ENCODE measurements at places on chromosomes 13 and 19.

DNA sequence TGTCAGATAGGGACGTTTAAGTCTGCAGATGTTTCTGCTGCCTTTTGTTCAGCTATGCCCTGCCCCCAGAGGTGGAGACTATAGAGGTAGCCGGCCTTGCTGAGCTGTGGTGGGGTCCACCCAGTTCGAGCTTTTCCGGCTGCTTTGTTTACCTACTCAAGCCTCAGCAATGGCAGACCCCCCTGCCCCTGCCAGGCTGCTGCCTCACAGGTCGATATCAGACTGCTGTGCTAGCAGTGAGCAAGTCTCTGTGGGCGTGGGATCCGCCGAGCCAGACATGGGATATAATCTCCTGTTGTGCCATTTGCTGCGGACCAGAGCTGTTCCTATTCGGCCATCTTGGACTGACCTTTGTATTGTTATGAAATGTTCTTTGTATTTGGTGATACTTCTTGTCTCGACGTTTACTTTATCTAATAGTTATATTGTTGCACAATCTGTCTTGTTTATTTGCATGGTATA lies 46.3 kb downstream of the NBEA start:
- no peak for DNase-seq

DNA sequence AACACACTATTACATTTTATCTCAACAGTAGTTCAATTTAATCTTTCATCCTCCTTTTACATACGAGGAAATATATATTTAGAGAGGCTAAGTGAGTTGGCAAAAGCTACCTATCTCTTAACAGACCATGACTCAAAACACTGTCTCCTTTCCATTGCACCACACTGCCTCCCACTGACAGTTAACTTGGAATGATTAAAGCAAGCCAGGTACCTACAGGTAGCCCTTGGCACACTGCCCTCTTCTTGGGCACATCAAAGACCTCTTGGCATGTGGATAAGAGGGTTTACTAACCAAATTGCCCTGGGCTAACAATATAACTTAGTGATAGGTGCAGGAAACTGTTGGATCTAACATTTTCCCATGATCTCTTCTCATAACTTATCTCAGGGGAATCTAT lies 1.8 kb downstream of the ABHD13 start:
- peak; percentile 39 for DNase-seq

- DNase-seq = peak; percentile 68
Measured at GRCh38 chr19:13118424-13119193, 545 bp downstream of the NACC1 start.

DNA sequence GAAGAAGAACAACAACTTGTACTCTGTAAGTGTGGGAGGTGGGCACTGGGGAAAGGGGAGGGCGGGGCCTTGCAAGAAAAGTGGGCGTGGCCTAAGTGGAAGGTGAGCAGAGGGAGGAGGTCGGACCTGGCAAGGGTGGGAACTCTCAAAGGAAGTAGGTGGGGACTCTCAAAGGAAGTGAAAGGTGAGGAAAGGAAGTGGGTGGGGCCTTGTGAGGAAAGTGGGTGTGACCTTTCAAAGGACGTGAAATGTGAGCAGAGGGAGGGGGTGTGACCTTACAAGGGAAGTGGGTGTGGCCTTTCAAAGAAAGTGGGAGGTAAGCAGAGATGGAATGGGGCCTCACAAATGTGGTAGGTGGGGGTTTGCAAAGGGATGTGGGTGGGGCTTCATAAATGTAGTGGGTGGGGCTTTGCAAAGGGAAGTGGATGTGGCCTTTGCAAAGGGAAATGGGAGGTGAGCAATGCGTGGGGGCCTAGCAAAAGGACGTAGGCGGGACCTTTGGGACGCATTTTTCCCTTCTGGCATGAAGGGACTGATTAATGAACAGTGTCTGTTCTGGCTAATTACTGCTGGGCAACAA lies 25.9 kb downstream of the ACSBG2 start:
- DNase-seq = peak; percentile 88

DNA sequence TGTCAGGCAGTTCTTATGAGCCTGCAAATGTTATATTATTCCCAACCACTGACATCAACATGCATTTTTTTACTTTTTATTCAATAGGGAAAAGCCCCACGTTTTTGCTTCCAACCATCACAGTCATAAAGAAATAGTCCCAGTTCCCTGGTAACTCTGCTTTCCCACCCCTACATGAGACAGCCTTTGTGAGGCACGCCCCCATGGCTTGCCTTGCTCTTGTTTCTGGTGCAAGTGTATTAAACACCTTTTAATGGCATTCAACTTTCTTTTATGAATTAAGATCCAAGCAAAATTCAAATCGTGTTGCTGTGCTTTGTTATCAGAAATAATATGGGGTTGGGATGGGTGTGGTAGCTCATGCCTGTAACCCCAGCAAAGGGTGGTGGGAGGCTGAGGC lies 54.2 kb upstream of the ZNF429 start:
- no peak for DNase-seq

- DNase-seq = no peak
Measured at GRCh38 chr13:108346376-108346775, 76.9 kb downstream of the TNFSF13B start.

DNA sequence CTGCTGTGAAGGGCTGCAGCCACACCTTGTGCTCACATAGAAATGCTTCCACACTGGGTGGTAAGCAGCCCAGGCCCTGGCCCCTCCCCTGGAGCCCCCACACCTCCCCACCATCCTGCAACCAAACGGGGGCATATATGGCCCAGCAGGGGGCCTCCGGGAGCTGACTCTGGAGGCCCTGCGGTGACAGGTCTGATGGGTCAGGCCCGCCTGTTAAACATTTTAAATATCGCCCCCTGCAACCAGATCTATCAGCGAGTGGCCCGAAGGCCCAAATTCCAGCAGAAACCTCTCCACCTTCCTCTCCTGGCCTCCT lies 48.0 kb upstream of the KATNAL1 start:
- no peak for DNase-seq

GRCh38 chr19:35002037-35002535 lies 2.0 kb downstream of the GRAMD1A start:
- no peak for DNase-seq

- DNase-seq = no peak
Measured at GRCh38 chr13:58633226-58633625, 1001.7 kb downstream of the PCDH17 start.

DNA sequence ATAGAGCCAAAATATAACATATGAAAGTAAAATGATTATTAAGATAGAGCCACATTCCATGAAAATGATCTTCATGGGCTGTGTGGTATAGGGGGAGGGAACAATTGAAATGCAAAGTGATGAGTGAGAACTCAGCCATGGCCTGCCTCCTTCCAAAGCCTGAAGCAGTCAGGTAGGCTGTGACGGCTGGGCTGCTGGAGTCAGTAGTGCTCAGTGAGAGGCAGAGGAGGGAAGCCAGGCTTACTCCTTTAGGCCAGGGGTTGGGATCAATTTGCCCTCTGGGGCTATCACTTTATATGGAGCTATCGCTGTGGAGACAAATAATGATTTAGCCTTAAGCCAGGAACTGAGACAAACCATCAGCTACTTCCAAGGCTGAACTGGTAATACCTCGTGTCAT lies 654.9 kb downstream of the FGF9 start:
- DNase-seq = no peak

DNA sequence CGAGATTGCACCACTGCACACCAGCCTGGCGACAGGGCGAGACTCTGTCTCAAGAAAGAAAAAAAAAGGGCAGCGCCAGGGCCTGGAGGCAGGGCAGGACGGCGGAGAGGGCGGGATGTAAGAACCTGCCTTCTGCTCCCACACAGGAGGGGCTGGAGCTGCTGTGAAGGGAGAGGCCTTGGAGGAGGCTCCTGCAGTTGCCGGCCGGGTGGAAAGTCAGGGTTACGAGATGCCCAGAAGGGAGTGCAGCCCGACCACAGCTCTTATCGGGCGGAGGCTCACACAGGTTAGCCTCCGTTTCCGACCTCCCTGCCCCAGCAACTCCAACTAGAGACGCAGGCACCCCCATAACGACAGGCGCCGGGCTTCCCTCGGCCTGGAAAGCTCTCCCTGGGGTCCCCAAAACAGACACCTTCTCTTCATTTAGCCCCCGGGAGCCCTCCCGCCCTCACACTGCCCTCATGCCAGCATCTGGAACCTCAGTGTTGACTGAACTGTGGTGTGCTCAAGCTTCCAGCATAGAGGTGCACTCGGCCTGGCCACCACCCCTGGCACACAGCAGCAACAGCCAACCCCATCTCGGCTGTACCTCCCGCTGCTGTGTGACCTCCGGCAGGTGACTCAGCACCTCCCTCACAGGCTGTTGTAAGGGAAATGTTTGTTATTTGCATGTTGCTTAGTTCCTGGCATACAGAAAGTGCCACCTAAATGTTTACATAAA lies 1.4 kb downstream of the PLPP2 start:
- DNase-seq = no peak

DNA sequence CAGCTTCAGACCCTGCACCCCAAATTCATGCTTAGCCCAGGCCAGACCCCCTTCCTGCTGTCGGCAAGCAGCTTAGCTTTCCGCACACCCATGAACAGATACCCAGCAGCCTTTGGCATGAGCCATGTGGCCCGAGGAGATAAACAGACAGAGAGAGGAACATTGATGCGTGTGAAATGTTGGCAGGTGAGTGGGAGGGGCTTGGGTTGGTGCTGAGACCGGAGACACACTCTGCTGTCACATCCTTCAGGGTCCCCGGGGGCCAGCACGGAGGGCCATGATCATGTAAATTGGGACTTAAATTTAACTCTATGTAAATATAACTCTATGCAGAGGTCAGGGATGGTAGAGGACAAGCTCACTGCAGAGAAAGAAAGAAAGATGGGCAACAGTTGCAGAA lies 1.5 kb downstream of the CD22 start:
- peak; percentile 5 for DNase-seq

DNA sequence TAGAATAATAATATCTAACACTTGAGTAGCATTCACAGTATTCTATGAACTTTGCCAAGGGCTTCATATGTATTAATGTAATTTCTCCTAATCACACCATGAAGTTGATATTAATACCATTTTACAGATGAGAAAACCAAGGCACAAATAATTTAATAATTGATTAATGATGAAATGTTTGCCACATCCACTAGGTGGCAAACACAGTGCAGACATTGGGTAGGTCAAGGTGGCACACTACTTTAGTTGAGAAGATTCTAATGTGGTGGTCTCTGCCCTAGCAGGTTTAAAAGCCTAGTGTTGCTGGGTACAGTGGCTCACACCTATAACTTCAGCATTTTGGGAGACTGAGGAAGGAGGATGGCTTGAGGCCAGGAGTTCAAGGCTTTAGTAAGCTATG lies 412.4 kb downstream of the SUCLA2 start:
- DNase-seq = no peak

DNA sequence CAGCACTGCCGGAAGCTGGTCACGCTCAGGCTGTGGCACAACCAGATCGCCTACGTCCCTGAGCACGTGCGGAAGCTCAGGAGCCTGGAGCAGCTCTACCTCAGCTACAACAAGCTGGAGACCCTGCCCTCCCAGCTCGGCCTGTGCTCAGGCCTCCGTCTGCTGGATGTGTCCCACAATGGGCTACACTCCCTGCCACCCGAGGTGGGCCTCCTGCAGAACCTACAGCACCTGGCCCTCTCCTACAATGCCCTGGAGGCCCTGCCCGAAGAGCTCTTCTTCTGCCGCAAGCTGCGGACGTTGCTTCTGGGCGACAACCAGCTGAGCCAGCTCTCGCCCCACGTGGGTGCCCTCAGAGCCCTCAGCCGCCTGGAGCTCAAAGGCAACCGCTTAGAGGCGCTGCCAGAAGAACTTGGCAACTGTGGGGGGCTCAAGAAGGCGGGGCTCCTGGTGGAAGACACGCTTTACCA lies 3.2 kb upstream of the MAP2K7 start:
- no peak for DNase-seq

DNA sequence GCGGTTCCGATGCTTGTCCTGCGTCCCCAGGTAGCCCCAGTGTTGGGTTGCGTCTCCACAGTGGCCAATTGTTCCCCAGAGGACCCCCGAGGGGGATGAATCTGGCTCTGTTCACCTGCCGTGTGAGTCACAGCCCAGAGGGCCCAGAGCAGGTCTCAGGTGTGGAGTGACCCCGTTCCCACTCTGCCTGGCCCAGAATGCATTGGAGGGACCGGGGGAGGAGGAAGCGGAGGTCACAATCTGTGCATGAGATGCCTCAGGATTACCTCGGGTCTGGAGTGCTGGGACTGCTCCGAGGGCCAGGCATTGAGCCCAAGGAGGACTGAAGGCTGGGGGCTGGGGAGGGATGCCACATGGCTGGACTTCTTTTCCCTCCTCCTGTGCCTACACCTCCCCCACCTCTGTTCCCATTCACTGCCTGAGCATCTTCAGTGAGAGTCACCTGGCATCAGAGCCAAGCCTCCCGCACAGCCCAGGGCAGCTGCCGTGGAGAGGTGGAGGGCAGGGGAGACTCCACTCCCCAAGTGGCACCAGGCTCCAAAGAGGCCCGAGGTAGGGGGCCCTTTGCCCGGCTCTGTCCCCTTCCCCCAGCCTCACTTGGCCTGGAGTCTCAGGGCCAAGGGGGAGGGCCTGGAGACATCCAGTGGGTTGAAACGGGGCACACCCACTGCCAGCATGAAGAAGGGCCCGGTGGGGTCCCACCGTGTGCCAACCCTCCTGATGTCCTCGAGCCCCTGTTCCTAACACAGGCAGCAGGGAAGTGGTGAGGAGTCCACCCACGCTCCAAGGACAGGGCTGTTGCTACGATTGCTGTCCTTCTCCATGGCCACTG lies 81.1 kb downstream of the CHST8 start:
- DNase-seq = no peak

DNA sequence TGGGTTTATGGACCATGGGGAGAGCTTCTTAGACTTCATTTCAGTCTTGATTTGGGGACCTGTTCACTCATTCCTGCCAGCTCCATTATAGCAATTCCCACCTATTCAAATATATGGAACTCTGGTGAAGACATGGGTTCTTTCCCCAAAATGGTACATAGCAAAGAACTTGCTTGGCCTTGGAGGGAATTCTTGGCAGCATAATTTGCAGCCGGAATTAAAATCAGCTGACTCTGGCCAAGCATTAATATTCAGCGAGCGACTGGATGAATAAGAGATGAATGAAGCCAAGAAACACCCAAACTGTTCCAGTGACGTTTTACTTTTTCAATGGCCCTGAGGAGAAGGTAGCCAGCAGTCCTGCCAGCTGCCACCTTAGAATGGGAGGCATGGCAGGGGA lies 88.4 kb upstream of the SOX1 start:
- no peak for DNase-seq

DNA sequence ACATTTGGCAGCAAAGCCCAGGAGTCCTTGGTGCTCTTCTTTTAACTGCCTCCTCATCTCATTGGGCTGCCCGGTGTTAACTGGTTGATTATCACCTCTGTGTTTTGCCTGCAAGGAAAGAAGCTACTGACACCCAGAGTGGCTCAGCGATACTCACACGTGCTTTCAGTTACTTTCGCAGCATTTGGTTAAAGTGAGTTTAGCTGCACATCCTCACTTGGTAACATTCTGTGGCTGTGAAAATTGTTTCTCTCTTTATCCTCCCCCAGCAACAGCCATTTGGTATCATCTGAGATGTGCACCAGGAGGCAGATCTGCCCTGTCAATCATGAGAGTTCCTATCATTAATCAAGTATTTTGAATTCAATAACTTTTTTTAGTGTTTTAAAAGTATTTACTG lies 44.6 kb upstream of the GPR183 start:
- DNase-seq = no peak

All from OCI-M1 (cell line).